ENCODE measurements at places on chromosomes 2 and 18.

DNA sequence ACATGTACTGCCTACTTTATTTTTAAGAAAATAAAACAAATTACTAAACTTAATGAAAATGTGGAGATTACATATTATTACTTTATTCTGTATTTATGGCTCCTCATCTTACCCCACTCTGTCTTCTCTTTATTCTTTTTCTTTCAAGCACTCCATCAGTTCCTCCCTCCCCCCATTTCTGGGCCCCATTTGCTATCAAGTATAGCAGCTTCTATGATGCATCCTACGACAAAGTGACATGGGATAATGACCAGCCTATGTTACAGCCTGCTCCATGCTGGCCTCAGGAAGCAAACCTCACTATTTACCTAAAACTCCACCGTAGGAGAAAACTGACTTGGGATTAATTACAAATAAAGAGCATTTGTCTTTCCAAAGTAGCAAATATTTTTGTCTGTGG, 58.8 kb downstream of the RND3 start:
- no peak for DNase-seq

- no peak for DNase-seq
Measured at GRCh38 chr2:178700136-178700535, 107.1 kb downstream of the TTN start.

- DNase-seq = no peak
Measured at GRCh38 chr18:1244397-1245122, 339.9 kb downstream of the ADCYAP1 start.

GRCh38 chr2:205845446-205845845, 163.1 kb downstream of the NRP2 start:
- DNase-seq = no peak

GRCh38 chr2:109563288-109563687, 50.5 kb downstream of the SEPTIN10 start:
- DNase-seq = no peak

DNA sequence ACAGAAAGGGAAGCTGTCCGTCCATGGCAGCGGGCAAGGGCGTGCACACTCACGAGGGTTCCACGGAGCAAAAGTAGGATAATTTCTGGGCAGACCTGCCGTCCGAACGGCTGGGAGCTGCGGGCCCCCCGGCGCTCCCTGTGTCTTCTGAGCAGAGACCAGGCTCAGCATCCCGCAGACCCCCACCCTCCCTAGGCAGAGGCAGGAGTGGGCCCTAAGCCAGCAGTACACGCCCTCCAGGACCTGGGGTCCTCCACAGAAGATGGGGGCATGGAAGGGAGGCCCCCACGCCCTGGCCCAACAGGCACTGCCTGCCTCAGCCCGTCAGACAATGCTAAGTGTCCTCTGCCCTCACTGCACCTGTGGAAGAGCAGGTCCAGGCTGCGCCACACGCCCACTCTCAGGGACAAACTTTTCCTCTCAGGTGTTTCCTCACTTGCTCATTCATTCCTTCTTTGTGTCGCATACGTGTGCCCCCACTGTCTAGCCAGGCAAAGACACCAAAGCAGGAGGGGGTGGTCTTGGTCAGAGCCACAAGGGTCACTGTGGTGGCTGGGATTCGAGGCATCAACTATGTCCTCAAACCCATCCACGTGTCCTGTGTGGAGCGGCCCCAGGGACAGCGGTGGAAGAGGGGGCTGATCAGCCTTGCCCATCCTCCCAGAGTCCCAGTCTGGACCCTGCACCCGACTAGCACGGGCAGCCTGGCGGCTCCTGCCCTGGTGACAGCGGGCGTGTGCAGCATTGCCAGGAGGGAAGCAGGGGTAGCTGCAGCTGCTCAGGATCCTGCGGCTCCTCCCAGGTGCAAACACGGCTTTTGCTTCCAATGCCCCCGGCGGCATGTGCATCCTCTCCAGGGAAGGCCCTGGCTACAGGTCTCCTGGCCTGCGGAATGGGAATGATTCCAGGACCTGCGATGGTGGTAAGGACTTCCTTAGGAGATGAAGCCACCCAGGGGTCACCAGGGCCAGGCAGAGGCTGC, 2.4 kb upstream of the GPC1 start:
- DNase-seq = peak; percentile 11

DNA sequence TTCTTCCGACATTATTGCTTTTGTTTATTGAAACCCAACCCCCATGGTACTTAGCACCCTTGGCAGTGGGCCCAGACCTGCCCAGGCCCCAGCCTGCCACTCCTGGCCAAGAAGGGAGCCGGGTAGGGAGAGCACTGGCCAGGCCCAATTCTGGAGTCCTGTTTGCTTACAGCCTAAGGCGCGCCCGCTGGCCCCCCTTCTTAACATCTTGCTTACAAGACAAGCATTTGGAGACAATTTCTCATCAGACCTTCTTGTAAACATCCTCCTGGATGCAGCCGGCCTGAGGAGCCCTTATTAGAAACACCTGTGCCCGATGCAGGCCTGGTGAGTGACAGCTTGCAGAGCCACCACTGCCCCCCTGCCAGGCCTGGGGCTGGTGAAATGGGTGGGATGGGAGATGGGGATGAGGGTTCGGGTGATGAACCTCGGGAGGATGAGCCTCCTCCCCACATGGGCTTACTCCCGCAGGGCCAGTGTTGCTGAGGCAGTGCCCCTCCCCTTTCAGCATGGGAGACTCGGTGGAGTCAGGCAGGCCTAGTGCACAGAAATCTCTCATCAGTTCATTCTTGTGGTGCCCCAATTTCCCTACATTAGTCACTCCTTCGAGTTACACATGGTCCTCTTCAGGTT, 217.5 kb downstream of the CYP26B1 start:
- peak; percentile 24 for DNase-seq

- no peak for DNase-seq
Measured at GRCh38 chr2:181957668-181958067, 28.0 kb upstream of the PPP1R1C start.

- no peak for DNase-seq
Measured at GRCh38 chr2:241770185-241770935, 6.3 kb upstream of the GAL3ST2 start.

DNA sequence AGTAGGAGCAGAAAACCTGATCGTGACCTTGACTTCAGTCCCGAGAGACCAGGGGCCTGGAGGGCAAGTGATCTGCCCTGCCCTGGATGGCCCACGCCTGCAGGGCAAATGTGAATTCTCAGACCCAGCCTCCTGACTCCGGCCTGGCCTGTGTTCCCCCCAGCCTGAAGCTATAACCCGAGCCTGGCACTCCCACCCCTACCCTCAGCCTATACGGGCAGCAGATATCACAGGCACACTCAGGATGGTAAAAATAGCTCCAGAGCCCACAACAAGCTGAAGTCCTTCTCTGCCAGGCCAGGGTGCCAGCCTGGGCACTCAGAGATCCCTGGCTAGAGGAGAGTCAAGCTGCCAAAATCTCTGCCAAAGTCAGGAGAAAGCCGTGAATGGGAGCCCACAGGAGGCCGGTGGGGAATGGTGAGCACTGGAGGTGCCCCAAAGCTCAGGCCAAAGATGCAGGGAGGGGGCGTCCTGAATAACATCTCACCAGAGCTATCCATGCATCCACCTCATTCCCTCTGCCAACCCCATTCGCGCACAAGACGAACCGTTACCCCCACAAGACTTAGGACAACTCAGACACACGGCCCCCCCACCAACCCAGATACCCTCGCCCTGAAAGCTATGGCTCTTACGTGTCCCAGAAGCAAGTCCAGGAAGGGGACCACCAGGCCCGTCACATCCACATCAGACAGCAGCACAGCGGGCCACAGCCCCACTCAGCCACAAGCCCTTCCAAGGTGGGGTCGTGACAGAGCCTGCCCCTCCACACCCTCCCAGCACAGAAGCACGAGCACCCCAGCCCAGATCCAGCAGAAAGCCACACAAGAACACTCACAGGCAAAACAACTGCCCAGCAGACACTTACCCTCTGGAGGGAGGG, 144.9 kb downstream of the TNS1 start:
- no peak for DNase-seq

- no peak for DNase-seq
Measured at GRCh38 chr2:100767224-100767653, 52.7 kb upstream of the NPAS2 start.

DNA sequence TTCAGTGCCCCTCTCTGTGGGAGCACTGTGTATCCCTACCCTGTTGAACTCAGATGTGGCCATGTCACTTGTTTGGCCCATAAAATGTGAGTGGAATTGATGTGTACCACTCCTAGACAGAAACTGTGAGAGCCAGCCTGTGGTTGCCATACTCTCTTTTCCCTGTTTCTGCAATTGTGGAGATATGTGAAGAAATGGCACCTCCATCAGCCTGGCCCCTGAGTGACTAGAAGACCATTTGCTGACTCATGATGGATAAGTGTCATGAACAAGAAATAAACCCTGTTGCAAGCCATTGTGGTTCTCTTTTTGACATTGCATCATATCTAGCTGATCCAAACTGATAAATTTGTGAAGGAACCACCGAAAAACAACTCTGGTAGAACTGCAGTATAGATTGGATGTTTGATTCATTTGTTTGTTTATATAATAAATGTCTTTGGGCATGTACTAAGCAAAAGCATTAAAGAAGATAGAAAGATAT, 214.5 kb upstream of the FBXO11 start:
- no peak for DNase-seq

- no peak for DNase-seq
Measured at GRCh38 chr2:184057910-184058309, 540.4 kb upstream of the ZNF804A start.

DNA sequence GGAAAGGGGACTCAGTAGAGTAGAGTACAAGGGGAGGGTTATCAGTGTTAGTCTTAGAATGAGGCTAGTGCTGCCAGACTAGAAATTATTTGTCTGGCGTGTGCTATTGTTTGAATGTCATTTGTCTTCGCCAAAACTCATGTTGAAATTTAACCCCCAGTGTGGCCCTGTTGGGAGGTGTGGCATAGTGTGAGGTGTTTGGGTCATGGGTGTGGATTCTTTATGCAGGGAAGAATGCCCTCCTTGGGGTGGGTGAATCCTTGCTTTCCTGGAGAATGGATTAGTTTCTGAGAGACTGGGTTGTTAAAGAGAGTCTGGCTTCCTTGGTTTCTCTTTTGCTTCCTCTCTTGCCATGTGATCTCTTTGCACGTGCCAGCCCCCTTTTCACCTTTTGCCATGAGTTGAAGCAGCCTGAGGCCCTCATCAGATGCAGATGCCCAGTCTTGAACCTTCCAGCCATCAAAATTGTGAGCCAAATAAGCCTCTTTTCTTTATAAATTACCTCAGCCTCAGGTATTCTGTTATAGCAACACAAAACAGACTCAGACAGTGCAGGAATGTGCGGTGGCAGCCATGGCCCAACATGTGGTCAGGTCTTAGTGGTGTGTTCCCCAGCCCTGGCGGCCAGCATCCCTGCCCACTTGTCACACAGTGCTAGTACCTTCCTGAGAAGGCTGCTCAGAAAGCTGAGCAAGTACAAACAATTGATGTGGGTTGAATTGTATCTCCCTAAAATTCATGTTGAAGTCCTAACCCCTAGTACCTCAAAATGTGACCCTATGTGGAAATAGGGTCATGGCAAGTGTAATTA, 48.4 kb upstream of the NAB1 start:
- no peak for DNase-seq

DNA sequence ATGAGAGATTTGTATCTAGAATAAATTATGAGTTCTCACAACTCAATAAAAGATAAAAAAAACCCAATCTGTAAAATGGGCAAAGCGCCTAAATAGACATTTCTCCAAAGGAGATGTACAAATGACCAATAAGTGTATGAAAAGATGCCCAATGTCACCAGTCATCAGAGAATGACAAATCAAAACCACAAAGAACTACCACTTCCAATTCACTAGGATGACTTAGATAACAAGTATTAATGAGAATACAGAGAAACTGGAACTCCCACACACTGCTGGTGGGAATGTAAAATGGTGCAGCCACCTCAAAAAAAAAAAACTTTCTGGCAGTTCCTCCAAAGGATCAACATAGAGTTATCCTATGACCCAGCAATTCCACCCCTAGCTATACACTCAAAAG, 17.4 kb upstream of the COL6A3 start:
- no peak for DNase-seq

- DNase-seq = no peak
Measured at GRCh38 chr2:1082456-1083205, 132.0 kb downstream of the SNTG2 start.

- no peak for DNase-seq
Measured at GRCh38 chr18:12003894-12004293, 22.6 kb downstream of the IMPA2 start.

- no peak for DNase-seq
Measured at GRCh38 chr2:119630121-119630520, 48.9 kb upstream of the TMEM177 start.

DNA sequence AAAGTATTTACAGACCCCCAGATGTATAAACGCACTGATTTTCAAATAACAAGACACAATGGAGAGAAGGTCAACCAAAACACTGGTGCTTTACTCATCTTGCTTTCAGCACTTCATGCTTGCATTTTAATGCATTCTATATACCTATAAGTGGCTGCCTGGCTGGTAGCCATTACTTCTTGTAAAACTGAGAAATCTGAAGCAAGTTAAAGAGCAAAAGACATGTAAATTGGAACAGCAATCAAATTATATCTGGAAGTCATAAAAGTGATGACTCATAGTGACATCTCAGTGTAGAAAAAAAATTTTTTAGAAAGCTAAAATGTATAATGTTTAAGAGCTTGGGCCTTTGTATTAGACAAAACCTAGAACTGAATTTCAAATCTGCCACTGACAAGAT, 106.2 kb downstream of the CCDC141 start:
- DNase-seq = no peak

GRCh38 chr2:132477962-132478361, 61.4 kb downstream of the GPR39 start:
- DNase-seq = no peak

GRCh38 chr2:239651859-239652258, 251.0 kb upstream of the HDAC4 start:
- DNase-seq = no peak

GRCh38 chr2:152246686-152247336, 71.2 kb upstream of the STAM2 start:
- DNase-seq = no peak

DNA sequence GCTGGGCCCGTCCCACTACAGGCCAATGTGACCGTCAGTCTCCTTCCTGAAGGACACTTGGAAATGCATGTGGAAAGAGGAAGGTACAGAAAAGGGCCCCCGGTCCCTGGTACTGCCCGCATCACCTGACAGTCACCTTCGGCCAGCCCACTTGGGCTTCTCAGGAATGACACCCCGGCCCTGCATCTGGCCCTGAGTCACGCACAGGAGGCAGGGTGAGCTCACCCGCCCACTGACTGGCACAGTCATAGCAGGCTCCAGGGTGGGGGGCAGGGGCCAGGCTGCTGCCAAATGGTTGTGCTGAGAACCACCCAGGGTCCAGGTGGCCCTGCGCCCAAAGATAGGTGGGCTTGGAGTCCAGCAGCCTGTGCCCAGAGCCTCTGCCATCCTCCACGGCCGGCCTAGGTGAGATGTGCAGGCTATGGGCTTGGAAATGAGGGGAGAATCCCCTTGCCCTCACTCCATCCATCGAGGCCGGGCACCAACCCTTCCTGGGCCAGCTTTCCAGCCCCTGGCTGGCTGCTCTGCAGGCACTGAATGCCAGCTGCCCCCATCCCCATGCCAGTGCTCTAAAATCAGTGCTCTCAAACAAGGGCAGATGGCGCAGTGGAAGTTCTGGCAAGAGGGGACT, 14.1 kb downstream of the EMX1 start:
- DNase-seq = no peak

- DNase-seq = no peak
Measured at GRCh38 chr2:219578811-219579613, 6.9 kb downstream of the INHA start.

Data from SHP77 (cell line).